Activated naive CD4-positive, alpha-beta T cell (primary cell): ENCODE measurements at places on chromosomes 3 and 15.
A peak's percentile ranks its signal among the peaks of the same experiment; 100 is the strongest.

DNA sequence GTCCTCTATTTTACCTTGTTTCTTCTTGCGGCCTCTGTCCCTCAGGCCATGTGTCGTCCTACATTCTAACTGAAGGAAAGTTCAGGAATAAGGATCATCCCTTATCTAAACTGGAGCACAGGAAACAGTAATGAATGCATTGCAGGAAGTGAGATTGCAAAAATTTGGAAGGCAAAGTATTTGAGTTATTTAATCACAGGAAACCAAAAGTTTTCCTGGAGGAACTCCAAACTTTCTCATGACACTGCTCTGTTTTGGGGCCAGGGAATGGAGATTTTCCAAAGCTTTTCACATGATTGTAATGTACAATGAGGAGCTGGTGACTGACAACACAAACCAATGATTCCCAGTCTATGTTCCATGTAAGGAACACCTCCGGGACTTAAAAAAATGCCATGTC lies 57.8 kb upstream of the PLSCR4 start:
- DNase-seq, result no peak

DNA sequence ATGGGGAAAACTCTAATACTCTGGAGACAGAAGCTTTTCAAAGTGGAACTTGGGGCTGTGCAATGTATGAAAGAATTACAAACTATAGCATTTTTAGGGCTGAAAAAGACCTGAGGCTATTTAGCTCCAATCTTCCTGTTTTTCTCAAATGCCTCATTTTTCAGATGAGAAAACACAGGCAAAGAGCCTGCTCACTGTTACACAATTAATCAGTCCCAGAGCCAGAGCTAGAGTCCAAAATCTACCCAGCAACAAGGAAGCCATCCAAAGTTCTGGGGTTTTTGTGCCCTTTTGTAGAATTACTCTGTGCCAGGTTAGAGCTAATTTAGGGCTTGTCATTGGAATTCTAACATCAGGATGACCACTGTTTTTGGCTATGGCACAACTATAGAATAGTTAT lies 45.5 kb downstream of the GPR149 start:
- no peak for DNase-seq

DNA sequence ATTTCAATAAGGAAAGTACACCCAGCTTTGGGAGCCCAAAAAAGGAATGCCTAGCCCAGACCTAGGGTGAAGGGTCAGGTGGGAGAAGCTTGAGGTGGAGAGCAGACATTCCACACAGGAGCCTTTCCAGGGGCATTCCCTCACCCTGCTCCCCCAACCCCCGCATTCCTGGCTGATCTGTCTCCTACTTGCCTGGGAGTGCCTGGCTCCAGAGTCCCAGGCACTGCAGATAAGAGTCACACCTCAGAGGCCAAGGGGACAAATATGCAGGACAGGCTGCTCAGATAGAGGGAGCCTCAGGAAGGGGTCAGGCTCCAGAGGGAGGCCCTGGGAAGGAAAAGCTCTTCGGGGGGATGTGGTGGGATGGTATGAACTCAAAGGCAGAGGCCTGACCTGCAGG lies 20.8 kb upstream of the HCN4 start:
- no peak for DNase-seq

GRCh38 chr15:48315041-48315440 lies 16.2 kb upstream of the DUT start:
- no peak for DNase-seq

GRCh38 chr15:64004587-64004986 lies 41.7 kb downstream of the DAPK2 start:
- no peak for DNase-seq

DNA sequence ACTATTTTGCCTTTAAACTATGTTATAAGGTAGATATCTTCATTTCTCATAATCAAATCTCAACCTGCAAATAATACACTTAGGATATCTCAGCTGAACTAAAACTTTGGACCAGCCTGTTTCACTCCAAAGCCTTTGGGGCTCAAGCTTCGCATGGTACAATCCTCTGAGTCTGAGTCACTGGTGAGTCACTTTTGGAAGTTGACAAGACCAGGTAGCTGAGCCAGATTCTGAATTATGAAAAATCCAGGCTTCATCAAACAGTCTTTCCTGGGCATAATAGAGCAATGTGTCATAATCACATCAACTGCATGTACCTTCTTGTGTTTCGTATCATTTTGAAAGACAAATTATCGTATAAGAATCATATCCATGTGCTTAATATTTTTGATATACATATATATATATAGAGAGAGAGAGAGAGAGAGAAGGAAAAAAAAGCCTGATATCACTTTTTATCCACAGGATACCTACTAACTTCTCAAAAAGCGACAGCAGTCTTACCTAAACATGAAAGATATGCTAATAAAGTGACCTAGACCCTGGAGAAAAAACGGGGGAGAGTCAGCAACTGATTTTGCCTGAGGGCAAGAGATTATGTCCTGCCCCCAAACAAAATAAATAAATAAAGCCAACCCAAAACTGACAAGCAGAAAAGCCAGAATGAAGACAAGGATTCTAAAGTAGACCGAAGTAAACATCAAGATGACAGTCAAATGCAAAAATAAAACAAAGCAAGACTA lies 263.9 kb upstream of the TGFBR2 start:
- no peak for DNase-seq

GRCh38 chr3:163541629-163542028 lies 1536.7 kb downstream of the SI start:
- DNase-seq, result no peak

GRCh38 chr3:217948-218347 lies 21.4 kb downstream of the CHL1 start:
- DNase-seq, result no peak

GRCh38 chr15:80852676-80853075 lies 73.5 kb downstream of the CEMIP start:
- DNase-seq, result no peak

DNA sequence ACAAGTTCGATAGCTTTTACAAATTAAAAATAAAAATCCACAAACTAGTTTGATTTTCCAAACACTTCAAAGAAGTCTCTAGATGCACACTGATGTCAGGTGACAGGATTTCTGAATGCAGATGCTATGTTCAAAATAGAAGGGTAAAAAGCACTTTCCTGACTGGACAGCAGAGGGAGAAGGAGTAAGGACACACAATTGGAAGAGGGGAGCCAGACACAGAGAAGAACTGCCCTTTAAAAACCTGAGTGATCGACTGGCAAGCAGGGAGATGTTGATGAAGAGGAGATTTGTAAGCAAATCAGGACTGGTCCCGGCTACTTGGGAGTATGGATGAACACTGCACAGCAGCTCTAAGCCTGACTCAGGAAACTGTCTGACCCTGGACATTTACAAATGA lies 612.8 kb downstream of the MAGI1 start:
- no peak for DNase-seq

- no peak for DNase-seq
These were observed 169.2 kb downstream of the ROBO1 start for GRCh38 chr3:79598594-79598993.

DNA sequence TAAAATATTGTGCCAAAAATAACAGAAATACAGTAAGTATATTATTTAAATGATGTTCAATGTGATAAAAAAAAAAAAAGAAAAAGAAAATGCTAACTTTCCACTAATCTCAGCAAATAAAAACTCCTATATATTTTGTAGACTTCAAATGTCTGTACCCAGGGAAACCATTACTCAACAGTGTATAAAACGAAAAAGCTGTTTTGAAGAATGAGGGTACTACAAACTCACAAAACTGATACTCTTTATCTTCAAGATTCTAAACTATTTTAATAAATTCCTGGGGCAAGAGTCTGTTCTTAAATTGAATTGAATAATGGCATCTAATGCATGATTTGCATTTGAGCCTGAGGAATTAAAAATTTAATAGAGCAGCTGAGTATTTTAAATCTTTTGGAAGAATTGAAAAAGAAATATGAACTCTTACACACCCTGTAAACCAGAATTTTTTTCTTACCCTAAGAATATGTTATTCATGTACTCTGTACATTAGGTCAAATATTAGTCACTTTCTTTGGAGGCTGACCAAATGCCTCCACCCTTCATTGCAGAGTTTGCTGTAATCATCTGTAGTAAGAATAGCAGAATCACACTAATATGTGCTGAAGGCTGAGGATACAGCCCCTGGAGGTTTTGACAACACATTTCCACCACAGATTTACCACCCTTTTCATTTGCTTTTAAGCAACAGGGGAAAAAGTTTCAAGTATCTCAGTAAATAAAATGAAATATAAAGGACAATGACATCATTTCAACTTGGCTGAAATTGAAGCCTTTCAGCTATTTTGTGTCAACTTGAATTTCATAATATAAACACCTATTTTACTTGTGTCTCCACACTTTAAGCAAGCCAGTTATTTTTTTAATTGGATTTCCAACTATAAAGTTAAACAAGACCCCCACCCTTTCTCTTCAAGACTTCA lies 79.7 kb downstream of the FBN1 start:
- no peak for DNase-seq

- no peak for DNase-seq
These were observed 7.8 kb downstream of the RPS17 start for GRCh38 chr15:82532383-82532990.

GRCh38 chr3:89013536-89013935 lies 93.9 kb upstream of the EPHA3 start:
- DNase-seq, result no peak

GRCh38 chr3:159030138-159030670 lies 228.3 kb downstream of the MFSD1 start:
- no peak for DNase-seq

DNA sequence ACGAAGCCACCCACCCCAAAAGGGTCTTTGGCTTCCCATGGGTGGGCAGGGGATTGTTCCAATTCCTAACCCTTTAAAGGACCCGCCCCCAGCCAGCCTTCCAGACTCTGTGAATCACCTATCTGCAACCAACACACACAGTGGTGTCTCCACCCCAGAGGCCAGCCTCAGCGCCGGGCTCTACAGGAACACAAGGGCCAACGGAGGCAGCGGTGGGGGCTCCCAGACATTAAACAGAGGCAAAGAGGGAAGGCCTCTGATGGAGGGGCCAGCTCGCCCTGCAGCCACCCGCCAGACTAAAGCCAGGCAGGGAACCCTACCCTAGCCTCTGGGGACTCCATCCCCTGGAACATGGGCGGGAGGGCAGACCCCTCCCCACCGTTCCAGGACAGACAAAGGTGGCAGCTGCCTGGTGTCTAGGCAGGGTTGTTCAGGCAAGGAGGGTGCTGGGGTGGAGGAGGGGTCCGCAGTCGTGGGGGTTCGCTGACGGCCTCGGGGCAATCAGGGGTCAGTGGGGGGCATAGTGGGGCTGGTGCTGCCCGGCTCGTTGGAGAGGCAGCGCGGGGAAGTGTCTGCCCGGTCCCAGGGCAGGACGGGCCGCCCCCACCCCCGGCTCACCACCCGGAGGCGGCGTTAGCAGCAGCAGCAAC lies 448 bp downstream of the SHISA5 start:
- peak; percentile 16 for DNase-seq

GRCh38 chr3:81788610-81789009 lies 27.2 kb upstream of the GBE1 start:
- no peak for DNase-seq

GRCh38 chr3:184602372-184603150 lies 41.0 kb downstream of the EPHB3 start:
- no peak for DNase-seq

DNA sequence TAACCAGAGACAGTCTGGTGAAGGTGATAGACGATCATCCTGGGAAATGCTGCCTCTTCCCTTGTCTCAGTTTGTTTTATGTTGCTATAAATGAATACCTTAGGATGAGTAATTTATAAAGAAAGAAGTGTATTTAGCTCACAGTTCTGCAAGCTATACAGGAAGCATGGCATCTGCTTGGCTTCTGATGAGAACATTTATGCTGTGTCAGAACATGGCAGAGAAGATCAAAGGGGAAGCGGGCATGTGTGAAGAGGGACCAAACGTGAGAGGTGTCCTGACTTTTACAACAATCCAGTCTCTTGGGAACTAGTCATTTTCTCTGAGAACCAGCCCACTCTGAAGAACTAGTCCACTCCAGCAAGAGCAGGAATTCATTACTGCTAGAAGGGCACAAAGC lies 9.6 kb downstream of the CMC1 start:
- no peak for DNase-seq

GRCh38 chr15:90165659-90166489 lies 35.3 kb upstream of the SEMA4B start:
- DNase-seq, result no peak

- no peak for DNase-seq
These were observed 22.2 kb downstream of the TMEM212 start for GRCh38 chr3:171865191-171865865.

GRCh38 chr3:72379500-72380187 lies 468.6 kb downstream of the SHQ1 start:
- no peak for DNase-seq

DNA sequence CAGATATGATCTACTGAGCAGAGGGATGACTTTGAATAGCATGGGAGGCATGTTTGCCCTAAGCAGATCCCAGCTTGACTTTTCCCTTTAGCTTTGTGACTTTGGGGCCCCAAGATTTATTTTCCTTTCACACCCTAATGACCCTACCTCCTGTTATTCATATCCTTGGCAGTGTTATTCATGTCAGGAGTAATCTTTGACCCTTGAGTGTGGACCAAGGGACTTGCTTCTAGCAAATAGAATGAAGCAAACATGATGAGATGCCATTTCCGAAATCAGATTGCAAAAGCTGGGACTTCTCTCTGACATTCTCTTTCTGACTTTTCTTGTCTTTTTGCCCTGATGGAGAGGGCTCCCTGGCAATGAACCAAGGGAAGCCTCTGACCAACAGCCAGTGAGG lies 415.4 kb upstream of the PROK2 start:
- DNase-seq, result no peak

GRCh38 chr15:43095708-43096347 lies 10.0 kb downstream of the UBR1 start:
- DNase-seq, result no peak

GRCh38 chr15:41993472-41994170 lies 21.3 kb upstream of the EHD4 start:
- no peak for DNase-seq

GRCh38 chr3:33940736-33941135 lies 142.3 kb downstream of the PDCD6IP start:
- DNase-seq, result no peak

GRCh38 chr3:185702262-185703225 lies 116.4 kb downstream of the SENP2 start:
- DNase-seq, result no peak

DNA sequence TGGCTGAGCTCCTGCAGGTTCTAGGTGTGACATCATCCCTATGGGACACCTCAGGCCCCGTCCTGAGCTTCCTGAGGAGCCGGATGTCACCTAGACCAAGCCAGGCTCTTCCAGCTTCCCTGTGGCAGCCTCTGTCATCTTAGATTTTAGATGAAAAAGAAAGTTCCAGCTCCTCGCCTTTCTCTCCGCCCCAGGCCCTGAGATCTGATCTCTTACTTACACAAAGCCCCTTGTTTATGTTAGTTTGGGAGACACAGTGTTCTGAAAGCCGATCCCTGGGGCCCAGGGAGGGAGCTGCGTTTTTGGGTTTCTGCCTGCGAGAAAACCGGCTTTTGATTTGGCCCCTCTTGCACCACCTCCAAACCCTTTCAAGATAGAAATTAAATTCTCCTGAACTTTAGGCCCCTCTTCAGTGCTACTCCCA lies 40.2 kb upstream of the FAM107A start:
- no peak for DNase-seq

DNA sequence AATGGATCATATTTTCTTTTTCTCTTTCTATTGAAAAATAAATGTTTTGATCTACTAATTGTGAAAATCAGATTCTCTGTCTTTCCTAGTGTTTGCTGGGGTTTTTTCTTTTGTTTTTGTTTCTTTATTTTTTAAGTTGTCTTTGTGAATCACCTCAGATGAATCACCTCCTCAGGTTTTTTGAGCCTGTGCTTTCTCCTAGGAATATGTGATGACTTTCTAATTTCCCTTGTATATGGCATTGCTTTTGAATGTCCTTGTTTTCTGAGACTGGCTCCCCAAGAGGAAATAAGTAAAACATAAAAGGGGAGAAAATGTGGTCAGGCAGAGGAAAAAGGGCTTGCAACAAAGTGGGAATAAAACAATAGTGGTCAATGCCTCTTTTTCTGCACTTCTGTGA lies 750.0 kb downstream of the ZPLD1 start:
- DNase-seq, result no peak
